ENCODE measurements at places on chromosomes 4 and X.

DNA sequence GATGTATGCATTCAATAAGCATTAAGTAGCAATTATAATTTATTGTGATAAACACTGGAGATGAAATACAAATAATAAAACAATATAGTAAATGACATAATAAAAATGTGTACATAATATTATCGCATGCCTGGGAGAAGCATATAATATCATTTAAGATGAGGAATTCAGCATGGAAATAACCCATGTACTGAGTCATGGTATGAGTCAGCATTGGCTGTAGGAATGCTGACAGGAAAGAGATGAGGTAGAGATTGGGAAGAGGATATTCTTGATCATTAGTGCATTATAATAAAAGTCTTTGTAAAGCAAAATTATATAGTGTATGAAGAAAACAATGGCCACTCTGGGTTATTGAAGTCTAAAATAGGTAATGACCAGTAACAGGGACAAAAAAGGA, 82.8 kb downstream of the MAGEB10 start:
- no peak for DNase-seq

DNA sequence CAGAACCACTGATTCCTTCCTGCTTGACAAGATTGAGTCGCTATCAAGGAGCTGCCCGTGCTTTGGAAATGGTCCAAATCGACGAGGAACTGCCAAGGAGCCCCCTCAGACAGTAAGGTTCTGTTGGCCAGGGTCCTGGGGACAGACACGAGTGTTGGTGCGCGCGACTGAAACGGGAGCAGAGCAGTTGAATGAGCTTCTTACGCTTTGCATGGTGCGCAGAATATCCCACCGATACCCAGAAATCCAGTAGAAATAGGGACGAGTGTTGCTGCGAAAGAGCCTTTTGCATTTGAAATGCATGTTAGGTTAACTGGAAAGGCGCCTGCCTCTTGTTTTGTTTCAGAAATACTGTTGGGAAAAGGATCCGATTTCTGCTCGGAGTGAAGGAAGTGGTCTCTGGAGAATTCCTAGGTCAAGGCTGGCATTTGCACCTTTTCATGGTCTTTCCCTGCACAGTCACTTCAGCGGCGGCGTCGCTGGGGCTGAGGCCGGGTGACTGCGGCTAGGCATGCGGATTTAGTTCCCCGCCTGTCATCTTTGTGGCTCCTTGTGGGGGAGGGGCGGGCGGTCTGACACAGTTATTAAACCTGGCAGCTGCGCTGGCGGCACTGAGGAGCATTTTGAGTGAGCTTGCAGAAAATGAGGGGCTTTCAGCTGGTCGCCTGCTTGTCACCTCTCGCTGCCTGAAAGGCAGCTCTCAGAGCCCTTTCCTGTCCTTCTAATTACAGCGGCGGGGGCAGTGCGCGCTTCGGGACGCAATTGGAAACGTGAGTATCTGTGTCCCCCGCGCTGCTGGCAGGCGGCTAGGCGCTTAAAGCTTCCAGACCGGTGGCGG, 51.5 kb upstream of the TRIM2 start:
- peak; percentile 13 for DNase-seq

GRCh38 chrX:19122641-19123009, 357 bp upstream of the ADGRG2 start:
- DNase-seq, result no peak

DNA sequence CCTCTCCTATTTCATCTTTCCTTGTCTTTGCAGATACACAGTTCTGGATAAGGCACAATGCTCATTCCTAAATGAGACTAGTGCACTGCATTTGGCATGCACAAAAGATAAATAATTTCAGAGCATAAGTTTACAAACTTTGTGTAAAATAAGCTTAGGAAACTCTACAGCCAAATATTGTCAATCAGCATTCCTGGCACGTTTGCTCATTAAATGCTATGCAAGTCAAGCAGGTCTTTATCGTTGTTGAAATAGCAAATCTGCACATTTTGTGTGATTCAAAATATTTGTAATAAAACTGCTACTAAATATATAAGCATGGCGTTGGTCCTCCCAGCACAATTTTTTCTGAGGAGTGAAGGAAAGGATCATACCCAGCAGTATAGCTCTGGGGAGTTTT, 322.1 kb upstream of the NOCT start:
- no peak for DNase-seq

DNA sequence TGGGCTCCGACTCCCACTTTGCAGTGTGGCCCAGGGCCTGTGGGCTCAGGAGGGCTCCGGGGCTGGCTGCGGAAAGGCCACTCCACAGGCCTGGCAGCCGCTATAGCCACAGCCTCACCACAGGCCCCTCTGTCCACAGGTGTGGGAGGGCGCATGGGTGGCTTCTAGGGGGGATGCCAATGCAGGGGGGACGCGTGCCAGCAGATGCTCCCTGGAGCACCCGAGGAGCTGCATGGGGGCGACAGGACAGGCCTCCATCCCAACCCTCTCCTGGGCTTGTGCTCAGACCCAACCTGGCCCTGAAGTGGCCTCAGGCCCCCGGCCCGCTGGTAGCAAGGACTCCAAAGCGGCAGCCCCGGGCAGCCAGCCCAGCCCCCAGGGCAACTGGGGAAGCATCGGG, 8.0 kb downstream of the BGN start:
- DNase-seq, result no peak

DNA sequence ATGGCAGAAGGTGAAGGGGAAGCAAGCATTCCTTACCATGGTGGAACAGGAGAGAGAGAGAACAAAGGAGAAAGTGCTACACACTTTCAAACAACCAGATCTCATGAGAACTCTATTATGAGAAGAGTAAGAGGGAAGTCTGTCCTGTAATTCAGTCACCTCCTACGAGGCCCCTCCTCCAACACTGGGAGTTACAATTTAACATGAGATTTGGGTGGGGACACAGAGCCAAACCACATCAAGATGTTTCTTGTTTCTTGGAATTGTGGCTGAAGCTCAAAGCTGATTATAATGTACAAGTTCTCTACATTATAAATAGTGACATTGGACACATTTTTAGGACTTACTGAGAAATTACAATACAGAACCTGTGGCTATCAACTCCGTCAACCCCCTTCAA, 29.5 kb upstream of the TAPT1 start:
- DNase-seq, result no peak

DNA sequence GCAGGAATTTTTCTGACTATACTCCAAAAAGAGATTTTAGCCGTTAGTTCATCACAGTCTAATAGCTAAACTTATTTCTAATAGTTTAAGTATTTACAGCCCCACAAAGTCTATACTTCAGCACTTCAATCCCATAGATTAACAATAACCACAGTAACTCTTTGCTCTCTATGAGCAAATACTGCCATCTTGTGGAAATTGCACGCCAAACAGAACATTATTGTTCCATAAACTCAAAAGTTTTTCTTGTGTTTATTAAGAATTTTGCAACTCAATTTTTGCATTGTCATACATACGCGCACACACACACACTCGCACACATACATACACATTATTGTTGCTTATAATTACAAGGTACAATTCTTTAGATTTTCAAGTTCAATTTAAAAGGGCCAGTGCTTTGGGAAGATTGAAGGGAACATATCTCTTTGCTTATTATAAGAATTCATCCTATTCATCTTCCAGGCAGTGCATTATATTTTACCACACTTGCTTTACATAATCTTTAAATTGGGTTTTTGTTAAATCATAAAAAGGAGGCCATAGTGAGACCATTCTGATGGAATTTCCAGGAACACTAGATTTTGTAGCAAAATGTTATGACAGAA, 63.8 kb upstream of the ATOH1 start:
- DNase-seq, result no peak

- no peak for DNase-seq
Measured at GRCh38 chr4:6969826-6970800, 60.5 kb downstream of the TBC1D14 start.

- no peak for DNase-seq
Measured at GRCh38 chr4:111045992-111046391, 423.1 kb upstream of the PITX2 start.

DNA sequence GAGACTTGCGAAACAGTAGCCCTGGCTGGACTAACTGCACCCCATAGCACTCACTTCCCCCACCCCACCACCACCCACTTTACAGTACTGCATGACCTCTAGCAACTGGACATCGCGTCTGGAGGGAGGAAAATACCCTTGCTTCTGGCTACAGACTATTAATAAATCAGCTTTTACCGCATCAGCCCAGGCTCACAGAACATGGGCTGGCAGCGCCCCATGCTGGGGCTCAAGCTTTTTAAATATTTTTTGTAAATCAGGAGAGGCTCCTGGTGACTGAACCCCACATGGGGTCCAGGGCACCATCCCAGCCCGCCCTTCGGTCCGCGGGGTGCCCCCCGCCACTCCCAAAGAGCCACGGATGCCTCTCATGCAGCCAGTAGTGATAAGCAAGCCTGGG, 2.7 kb downstream of the HS6ST2 start:
- DNase-seq, result no peak

GRCh38 chrX:151830911-151831310, 81.8 kb upstream of the MAGEA4 start:
- no peak for DNase-seq

DNA sequence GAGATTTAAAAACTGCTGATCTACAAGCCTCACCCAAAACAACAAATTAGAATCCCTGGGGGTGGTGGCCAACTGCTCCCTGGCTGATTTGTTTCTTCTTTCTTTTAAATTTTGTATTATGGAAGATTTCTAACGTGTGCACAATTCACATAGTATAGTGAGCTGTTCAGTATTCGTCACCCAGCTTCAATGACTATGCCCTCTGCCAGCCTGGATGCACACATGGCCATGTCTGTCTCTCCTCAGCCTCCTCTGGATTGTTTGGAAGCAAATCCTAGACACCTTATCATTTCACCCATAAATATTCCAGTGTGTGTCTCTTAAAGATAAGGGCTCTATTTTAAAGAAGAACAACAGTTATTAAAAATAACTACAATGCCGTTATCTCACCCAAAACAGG, 61.9 kb downstream of the PDGFRA start:
- no peak for DNase-seq

- no peak for DNase-seq
Measured at GRCh38 chrX:107153005-107153404, 34.4 kb upstream of the RBM41 start.
